ENCODE measurements at places on chromosomes 7 and 10.

DNA sequence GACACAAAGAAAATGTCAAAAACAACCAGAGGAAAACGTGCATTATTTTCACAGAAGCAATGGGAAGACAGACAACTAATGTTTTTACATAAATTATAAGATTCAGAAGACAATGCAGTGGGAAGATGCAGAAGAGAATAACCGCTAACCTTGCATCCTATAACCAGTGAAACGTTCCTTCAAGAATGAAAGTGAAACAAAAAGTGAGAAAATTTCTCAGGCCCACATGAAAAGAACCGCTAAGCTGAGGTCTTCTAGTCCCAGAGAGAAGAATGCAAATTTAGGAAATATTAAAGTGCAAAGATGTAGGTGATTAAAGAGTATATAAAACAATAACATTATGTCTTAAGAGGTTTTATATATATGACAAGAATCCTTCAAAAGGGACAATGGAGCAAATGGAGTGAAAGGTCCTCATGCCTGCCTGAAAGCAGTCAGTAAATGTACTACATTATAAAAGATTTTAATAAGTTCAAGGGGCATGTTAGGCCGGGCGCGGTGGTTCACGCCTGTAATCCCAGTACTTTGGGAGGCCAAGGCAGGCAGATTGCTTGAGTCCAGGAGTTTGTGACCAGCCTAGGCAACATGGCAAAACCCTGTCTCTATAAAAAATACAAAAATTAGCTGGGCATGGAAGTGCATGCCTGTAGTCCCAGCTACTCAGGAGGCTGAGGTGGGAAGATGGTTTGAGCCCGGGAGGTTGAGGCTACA lies 43.1 kb upstream of the DDC start:
- DNase-seq, result peak; percentile 46

DNA sequence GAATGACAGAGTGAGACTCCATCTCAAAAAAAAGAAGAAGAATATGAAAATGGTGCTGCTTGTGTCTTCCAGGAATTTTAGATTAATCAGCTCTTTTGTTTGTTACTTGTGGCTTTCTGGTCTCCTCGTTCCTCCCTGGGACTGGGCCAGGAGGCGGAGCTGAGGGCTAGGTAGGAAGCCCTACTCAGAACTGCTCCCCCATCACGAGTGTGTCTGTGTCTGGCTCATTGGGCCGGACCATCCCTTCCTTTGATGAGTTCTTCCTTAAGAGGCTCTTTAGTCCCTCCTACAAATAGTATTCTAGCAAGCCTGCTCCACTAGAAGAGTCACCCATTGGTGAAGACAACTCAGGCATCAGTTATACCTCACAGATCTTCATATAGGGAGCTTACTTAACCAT lies 56.8 kb upstream of the YAE1 start:
- no peak for DNase-seq

DNA sequence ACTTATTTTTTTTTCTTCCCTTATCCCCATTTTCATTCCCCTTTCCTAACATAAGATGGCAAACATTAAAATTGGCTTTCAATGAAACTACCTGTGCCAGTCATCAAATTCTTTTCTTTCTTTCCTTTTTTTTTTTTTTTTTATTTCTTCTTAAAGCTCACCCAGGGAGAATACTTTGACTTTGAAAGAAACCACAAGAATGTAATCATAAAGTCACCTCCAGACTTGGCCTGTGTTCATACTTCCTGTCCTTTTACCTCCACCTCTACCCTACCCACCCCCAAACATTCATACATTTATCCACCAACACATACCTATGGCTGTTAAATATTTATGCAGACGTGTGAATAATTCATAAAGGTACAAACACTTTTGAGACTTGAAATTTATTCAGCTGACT lies 254.6 kb downstream of the SLC25A13 start:
- DNase-seq, result no peak

DNA sequence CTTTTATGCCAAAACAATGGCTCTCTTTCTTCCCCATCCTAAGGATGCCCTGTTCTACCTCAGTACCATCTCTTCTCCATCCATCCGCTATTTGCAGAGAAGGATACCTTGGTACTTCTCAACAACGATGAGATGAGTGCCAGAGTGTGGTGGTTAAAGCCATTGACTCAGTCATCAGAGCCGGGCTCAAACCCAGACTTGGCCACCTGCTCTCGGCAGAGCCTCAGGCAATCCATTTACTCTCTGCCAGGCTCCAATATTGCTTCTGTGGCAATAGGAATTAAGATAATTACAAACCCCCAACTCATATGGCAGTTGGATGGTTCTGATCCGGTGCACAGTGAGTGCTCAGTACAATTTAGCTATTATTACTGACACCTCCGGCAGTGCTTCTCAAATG lies 121.3 kb downstream of the PRLHR start:
- DNase-seq, result no peak

DNA sequence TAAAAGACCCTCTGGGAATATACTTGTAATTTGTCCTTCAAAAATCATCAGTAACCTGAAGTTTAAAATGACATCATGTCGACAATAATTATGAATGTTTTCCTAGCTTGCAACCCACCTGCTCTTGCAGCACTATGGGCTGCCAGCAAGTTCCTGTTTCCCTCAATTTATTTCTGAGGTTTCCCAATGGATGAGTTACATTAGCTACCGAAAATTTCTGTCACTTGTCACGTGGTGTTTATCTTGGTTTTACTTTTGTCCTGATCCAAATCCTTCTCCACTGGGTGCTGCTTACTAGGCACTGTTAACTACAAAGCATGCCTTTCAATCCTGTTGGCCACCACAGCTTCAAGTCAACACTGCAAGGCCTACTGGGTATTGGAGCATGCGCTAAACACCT lies 31.5 kb downstream of the GIMAP8 start:
- DNase-seq, result no peak

DNA sequence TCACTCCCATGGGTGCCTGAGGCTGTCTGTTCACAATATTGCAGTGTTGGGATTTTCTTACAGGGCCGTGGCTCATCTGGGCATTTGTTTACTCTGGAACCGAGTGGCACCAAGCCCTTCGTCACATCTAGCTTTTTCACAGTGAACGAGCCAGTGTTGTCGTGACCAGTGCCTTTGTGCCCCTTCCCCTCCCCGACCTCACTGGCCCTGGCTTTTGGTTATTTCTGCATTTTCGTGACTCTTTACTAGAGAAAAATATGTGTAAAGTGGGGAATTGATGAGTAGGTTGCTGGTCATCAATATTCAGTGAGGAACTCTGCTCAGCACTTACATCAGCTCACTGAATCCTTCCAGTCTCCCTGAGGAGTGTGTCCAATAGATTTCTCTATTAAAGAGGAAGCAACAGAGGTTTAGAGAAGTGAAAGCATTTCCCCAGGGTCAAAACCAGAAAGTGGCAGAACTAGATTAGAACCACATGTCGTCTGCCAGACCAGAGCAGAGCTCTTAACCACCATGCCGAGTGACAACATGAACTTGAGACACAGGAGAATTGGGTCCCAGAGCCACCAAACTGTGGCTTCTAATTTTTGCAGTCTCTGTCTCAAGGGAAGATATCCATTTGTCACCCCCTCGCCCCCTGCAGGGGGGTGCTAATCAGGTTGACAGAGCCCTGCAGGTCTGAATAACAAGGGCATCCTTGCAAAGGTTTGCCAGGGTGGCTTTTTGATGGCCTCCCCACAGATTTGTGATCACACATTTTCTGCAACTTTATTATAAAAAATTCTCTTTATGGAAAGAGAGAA lies 125.3 kb downstream of the CHN2 start:
- no peak for DNase-seq

- no peak for DNase-seq
These were observed 36.7 kb downstream of the NPTX2 start for GRCh38 chr7:98653601-98654310.

- DNase-seq, result no peak
These were observed 169.4 kb downstream of the FGFR2 start for GRCh38 chr10:121428867-121429266.
